ENCODE measurements at places on chromosomes 4 and X.

GRCh38 chr4:7887436-7887835 is 52.2 kb downstream of the AFAP1 start:
- no peak for DNase-seq
- peak overlapping the region; percentile 0 for H3K4me3 ChIP-seq
- H3K36me3 ChIP-seq: no peaks in the 10 kb centered on the region
- H3K4me1 ChIP-seq: peaks cover 68% of the 10 kb centered on the region
- H3K27ac ChIP-seq: peak overlapping the region; percentile 54

DNA sequence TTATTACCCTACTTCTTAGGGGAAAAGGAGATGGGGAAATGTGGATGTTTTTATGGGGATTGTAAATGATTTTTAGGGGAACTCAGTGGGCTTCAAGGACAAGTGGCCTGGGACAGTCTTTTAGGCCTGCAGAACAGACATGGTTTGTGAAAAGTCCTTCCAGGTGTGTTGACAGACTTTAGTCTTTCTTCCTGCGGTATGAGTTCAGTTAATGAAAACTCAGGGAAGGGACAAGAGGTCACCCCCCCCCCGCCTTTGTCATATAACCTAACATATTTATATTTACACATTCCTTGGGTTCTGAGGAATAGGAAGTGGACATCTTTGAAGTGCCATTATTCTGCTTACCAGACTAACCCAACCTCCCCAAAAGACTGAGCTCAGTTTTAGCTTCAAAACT is 31.8 kb downstream of the METAP1 start:
- H3K4me3 ChIP-seq: no peak overlapping the region
- H3K36me3 ChIP-seq: peaks cover 3% of the 10 kb centered on the region
- H3K27me3 ChIP-seq: no peaks in the 10 kb centered on the region

DNA sequence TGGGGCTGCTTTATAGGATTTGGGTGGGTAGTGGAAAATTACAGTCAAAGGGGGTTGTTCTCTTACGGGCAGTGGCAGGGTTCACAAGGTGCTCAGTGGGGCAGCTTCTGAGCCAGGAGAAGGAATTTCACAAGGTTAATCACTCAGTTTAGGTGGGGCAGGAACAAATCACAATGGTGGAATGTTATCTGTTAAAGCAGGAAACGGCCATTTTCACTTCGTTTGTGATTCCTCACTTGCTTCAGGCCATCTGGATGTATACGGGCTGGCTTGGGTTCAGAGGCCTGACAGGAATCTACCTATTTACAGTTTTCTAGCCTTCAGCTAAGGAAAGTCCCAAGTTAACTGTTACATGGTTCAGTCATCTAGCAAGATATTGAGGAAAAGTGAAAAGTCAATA is 1003.5 kb downstream of the STPG2 start:
- no peak overlapping the region for H3K4me3 ChIP-seq
- H3K36me3 ChIP-seq: no peaks in the 10 kb centered on the region
- no peak for DNase-seq
- H3K4me1 ChIP-seq: no peaks in the 10 kb centered on the region

- H3K4me1 ChIP-seq: no peaks in the 10 kb centered on the region
- H3K27me3 ChIP-seq: no peaks in the 10 kb centered on the region
- H3K4me3 ChIP-seq: no peak overlapping the region
- no peak overlapping the region for H3K27ac ChIP-seq
- DNase-seq: no peak
Measured at GRCh38 chr4:31674313-31674947, 954.3 kb downstream of the PCDH7 start.

- H3K4me3 ChIP-seq: no peak overlapping the region
- no peaks in the 10 kb centered on the region for H3K27me3 ChIP-seq
- no peak for DNase-seq
Measured at GRCh38 chr4:96753216-96753615, 913.3 kb downstream of the PDHA2 start.

Data from thoracic aorta (tissue), 2 donors.